Renal cortex interstitium (tissue), 15 donors: ENCODE measurements at places on chromosomes 6 and 20.
A peak's percentile ranks its signal among the peaks of the same experiment; 100 is the strongest.

DNA sequence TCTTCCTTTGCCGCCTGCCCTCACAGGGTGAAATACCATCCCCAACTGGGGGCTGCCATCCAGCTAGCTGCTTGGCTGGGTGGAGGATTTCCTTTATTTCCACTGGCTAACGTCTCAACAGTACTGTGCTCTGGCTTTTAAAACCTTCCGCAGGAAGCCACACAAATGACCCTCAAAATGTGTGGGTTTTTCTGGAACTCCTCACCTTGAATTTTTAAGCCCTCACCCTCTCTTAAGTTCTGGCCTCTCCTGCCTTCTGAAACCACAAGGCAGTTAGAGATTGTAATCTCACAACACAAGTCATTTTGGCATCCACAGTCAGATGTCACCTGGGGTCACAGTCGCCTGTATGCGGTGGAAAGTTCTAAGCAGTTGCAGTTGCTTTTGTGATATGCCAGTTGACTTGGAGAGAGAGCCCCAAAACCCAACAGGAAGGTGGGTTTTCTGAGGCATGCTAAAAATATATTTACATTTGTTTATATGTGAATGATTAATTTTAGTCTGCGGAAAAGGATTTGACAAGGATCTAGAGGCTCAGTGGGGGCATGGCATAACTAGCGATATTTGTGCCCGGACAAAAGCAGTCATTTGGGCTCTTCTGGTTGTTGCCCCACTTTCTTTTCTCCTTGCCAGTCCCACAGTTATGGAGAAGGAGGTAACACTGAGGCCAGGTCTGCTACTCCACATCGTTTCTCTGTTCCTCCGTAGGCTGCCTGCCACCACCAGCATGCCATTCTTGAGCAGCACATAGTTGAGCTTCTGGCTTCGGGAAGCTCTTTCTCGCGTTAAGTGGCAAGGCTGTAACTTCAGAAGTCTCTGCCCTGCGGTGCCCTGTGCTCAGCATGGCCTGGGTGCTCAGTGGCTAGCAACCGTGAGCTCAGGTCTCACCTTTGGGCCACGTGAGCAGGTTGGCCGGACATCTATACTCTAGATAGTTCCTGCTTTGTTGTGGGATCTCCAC lies 335.3 kb downstream of the CD83 start:
- DNase-seq: no peak

- DNase-seq: no peak
These were observed 197.6 kb upstream of the THBS2 start for GRCh38 chr6:169451065-169451838.

- DNase-seq: no peak
These were observed 59.6 kb upstream of the SPDEF start for GRCh38 chr6:34615574-34616226.

DNA sequence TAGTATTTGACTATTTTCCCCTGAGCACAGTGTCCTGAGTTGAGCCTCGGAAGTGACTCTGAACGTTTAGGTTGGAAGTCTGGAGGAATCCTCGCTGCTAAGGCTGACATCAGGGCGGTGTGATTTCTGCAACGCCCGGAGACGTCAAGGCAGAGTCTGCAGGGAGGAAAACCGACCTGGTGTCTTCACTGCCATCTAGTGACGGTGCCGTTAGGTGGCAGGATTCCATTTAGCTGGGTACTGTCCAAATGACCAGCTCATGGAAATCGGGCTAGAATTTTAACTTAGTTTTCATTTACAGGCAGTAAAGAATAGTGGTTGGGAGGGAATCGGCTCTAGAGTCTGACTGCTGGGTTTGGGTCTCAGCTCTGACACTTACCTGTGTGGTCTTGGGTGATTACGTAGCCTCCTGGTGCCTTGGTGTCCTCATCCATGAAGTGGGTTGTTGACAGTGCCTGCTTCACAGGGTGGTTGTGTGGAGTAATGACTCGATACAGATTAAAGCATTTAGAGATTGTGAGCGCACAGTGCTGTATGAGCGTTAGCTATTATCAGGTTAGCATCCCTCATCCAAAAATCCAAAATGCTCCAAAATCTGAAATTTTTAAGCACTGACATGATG lies 35.0 kb downstream of the FOXF2 start:
- no peak for DNase-seq

DNA sequence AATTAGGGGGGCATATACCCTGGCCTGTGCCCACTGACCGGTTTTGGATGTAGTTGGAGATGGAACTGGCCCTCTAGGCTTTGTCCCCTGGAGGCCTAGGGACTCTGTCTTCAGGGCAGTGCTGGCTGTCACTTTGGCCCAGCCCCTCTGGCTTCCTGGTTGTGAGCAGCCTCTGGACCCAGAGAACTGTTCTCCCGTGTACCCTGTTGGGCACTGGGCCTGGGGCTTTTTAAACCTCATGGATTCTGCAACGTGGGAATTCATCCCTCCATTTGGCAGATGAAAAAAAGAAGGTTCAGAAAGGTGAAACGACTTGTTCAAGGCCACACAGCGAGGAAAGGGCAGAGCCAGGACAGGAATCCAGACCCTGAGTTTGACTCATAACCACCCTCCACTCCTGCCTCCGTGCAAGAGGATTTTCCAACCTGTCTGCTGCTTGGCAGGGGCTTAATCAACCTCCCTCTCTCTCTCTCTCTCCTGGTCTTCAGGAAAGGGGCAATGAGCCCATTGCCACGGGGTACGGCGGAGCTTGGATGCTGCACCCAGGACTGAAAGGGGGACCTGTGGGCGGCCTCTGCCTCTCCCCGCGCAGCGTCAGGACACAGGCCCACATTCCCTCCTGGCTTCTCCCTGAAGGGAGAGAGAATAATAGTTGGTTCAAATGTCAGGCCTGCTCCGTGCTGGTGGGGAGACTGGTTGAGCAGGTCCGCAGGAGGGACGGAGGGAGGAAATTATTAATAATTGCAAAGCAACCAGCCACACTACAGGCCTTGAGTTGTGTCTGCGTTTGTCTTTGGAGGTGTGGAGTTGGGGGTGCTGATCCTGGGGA lies 56.0 kb downstream of the CEBPB start:
- DNase-seq: no peak

DNA sequence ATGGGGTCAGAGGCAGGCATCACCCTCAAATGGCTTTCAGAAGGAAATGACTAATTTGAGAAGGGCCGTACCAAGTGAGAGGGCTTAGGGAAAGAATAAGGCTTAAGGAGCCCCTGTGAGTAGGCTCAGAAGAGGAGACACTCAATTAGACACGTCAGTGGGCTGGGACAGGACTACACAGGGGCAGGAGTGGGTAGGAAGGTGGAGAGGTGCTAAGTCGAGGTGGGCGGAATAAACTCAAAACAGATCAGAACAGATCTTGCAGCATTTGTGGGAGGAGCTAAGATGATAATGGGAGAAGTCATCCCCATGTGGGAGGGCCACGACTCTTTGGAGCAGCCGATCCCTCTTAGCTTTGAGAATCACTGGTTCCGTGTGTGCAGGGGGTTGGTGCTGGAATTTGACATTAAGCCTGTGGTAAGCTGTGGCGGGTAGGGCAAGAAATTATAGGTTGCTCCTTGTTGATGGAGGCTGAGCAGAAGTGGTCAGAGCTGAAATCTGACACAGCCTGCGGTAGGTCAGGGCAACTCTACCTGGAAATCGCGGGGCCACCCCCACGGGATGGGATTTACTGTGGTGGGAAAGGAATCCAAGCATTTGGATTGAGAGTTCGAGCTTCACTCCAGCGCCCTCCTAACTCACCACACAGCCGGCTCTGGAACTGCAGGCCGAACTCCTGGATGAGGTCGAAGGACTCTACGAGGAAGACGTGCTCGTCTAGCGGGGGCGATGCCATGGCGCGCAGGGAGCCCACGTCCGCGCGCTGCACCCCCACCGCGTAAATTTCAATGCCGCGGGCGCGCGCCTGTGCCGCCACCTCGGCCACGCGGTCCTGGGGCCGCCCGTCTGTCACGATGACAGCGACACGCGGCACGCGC lies 2.8 kb upstream of the RBPJL start:
- no peak for DNase-seq

DNA sequence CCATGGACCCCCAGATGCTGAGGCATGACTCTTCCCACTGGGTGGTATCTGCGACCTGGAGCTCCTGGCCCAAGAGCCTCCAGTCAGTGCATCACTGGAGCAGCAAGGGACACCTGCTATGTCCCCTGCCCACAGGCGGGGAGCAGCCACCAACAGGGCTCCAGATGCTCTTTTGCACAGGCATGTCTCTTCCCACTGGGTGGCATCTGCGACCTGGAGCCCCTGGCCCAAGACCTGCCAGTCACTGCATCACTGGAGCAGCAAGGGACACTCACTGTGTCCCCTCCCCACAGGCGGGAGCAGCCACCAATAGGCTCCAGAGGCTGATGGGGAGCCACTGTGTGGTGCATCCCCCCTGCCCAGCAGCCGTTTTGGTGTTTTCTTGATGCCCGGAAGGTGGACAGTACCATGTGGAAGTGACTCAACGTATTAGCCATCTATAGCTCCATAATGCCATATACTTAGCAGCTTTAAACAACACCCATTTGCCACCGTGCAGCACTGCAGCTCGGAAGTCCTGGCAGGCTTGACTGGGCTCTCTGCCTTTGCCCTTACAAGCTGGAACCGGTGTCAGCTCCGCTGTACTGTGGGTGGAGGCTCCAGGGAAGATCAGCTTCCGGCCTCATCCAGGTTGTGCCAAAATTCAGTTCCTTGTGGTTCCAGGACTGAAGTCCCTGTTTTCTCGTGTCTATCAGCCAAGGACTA lies 124.9 kb upstream of the CST7 start:
- no peak for DNase-seq

GRCh38 chr6:105794870-105795269 lies 291.3 kb upstream of the PRDM1 start:
- no peak for DNase-seq

GRCh38 chr20:63439866-63440265 lies 32.6 kb downstream of the KCNQ2 start:
- DNase-seq: no peak

DNA sequence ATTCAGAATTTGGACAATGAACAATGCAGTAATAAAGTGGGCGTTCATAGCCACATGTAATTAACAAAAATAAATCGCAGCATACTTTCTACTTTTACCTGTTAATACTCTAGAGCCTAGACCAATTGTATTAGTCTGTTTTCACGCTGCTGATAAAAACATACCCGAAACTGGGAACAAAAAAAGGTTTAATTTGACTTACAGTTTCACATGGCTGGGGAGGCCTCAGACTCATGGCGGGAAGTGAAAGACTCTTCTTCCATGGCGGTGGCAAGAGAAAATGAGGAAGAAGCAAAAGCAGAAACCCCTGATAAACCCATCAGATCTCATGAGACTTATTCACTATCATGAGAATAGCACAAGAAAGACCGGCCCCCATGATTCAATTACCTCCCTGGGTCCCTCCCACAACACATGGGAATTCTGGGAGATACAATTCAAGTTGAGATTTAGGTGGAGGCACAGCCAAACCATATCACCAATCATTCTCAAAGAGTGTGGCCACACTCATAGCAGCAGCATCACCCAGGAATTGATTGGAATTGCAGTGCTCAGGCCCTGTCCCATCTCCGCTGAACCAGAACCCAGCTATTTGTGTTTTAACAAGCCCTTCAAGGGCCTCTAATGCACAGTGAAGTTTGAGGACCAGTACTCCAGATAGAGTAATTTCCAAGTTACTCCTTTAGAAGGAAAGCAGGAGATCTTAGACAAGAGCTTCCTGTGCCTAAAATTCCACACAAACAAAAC lies 650.0 kb downstream of the KIF16B start:
- DNase-seq: no peak

GRCh38 chr6:35943390-35943789 lies 22.5 kb upstream of the SRPK1 start:
- no peak for DNase-seq

DNA sequence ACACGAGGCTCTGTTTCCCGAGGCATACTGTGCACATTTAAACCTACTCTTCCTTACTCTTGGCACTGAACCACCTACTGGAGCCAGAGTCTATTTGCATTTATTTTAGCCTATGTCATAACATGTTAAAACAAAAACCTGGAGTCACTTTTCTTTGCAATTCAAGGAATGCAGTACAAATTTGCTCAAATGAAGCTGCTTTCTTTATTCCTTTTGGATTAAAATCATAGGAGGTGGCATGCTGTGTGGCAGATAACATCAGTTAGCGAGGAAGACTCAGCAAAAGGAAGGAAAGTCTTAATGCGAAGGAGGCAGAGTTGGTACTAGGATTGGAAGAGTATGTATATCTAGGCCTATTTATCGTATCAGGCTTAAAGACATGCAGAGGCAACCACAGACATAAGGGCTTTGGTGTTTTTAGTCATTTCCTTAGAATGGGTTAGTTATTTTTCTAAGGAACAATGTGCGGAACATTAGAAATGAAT lies 92.9 kb downstream of the SAMD3 start:
- no peak for DNase-seq

- DNase-seq: peak; percentile 59
These were observed 60.6 kb downstream of the ADNP start for GRCh38 chr20:50870561-50871161.

- DNase-seq: no peak
These were observed 248.6 kb downstream of the HIVEP2 start for GRCh38 chr6:142696123-142697000.

- DNase-seq: no peak
These were observed at the start of gene R3HDML for GRCh38 chr20:44336725-44337380. Gene R3HDML (plus strand): TSS chr20:44337043. CDS start chr20:44337158, 115 bp downstream.

- DNase-seq: no peak
These were observed 9.3 kb downstream of the TRAPPC3L start for GRCh38 chr6:116536216-116536621.

GRCh38 chr20:7736336-7736735 lies 203.9 kb downstream of the HAO1 start:
- DNase-seq: no peak

DNA sequence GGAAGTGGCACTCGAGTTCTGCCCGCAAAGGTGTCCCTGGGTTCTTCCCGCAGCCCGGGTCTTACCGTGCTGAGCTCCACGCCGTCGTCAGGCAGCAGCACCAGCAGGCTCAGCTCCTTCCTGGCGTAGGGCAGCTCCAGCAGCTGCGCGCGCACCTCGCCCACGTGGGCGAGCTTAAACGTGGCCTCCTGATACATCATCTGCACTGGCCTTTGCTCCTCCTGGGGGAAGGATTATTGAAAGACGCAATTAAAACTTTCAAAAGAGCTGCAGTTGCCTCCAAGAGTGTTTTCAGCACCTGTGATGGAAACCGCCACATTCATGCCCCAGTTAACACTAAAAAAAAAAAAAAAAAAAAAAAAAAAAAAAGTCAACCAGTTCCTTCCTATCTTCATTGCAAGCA lies 11.3 kb downstream of the SERPINB9 start:
- no peak for DNase-seq

DNA sequence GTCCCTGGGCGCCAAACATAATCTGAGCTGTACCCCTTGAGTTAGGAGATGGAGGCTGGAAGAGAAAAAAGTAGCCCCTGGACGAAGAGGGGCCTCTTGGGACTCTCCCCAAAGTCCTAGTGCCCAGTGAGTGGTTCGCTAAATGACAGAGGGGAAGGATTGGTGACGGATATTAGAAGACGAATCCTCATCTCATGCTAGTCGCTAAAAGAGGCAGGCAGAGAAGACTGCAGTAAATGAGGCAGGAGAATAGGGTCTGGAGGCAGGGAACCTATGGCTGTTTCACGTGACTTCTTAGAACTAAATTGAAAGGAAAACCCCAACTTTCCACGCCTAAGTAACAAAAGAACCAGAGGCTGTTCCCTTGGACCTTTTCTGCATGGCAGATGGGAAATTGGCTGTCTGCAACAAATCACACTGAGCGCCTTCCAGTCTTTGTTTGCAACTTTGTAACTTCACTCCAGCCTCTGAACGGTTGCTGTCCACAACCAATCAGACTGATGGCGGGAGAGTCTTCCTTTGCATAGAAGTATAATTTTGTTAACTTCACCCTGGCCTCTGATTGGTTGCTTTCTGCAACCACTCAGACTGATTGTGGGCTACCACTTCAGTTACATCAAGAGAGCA lies 731 bp upstream of the RBL1 start:
- DNase-seq: no peak

- DNase-seq: no peak
These were observed 95.3 kb downstream of the NFATC2 start for GRCh38 chr20:51447097-51447764.
